Smooth muscle cell of bladder (primary cell): ENCODE measurements at places on chromosomes 7 and 10. TPM values are rescaled to one million over a fixed set of nuclear protein-coding genes. Genes with fewer than 3 reads are reported as not detected.

Gene ECHDC3
- total RNA-seq, result 1.6 and 4.4 TPM in 2 replicates

Gene TMEM273
- under 0.01 TPM in 1 of 2 replicates, not detected in the other for total RNA-seq

Gene TMEM236
- total RNA-seq, result under 0.01 TPM in 2 replicates

Gene RADIL
- 0.46 and 0.57 TPM in 2 replicates for total RNA-seq

Gene OPN1SW
- not detected in 2 replicates for total RNA-seq

Gene PRLHR
- total RNA-seq, result not detected in 2 replicates

Gene CALML3
- total RNA-seq, result under 0.01 TPM in 1 of 2 replicates, not detected in the other

Gene AVL9
- 27.8 and 28.7 TPM in 2 replicates for total RNA-seq

Gene POR
- total RNA-seq, result 88.9 and 117 TPM in 2 replicates

Gene EPO
- not detected in 2 replicates for total RNA-seq

Gene FOXI2
- total RNA-seq, result not detected in 2 replicates

Gene FAM180A
- 2.3 and 5.5 TPM in 2 replicates for total RNA-seq

Gene PDK4
- 13.1 and 16.2 TPM in 2 replicates for total RNA-seq

Gene CYP3A4
- total RNA-seq, result not detected in 2 replicates

Gene COBL
- total RNA-seq, result 0.09 and 0.28 TPM in 2 replicates

Gene PNLIPRP1
- not detected in 2 replicates for total RNA-seq

Gene TRPV6
- not detected in 2 replicates for total RNA-seq

Gene MYOZ1
- 0.09 and 0.14 TPM in 2 replicates for total RNA-seq

Gene NKX2-3
- not detected in 2 replicates for total RNA-seq

Gene PRKCQ
- under 0.01 and 0.09 TPM in 2 replicates for total RNA-seq

Gene TMEM26
- 0.71 and 0.92 TPM in 2 replicates for total RNA-seq

Gene ACHE
- not detected in 2 replicates for total RNA-seq

Gene FAM25G
- not detected in 2 replicates for total RNA-seq

Gene AOC1
- 0.14 TPM in 1 of 2 replicates, not detected in the other for total RNA-seq

Gene NYAP1
- total RNA-seq, result 0.14 and 0.74 TPM in 2 replicates

Gene FAM25C
- total RNA-seq, result not detected in 2 replicates

Gene DMTF1
- 56.5 and 67.3 TPM in 2 replicates for total RNA-seq

Gene ARID5B
- total RNA-seq, result 72.1 and 84.9 TPM in 2 replicates

Gene ZNF365
- total RNA-seq, result 2.8 and 3.5 TPM in 2 replicates

Gene SEPHS1
- total RNA-seq, result 24.6 and 27.4 TPM in 2 replicates

Gene EBF3
- total RNA-seq, result 3.7 TPM in 2 replicates

Gene ADAM22
- 0.28 and 0.37 TPM in 2 replicates for total RNA-seq

Gene TRIM24
- total RNA-seq, result 3.4 and 3.8 TPM in 2 replicates

Gene SYNPO2L
- not detected in 2 replicates for total RNA-seq

Gene ZP3
- 2.1 and 3.5 TPM in 2 replicates for total RNA-seq

Gene SOSTDC1
- total RNA-seq, result not detected in 2 replicates

Gene CFAP46
- total RNA-seq, result 0.37 and 1.1 TPM in 2 replicates

Gene GLI3
- 4.1 and 5.1 TPM in 2 replicates for total RNA-seq

Gene AMZ1
- 0.28 TPM in 2 replicates for total RNA-seq

Gene AEBP1
- 15.5 and 53.1 TPM in 2 replicates for total RNA-seq

Gene UCMA
- not detected in 2 replicates for total RNA-seq

Gene LEP
- total RNA-seq, result 0.09 TPM in 1 of 2 replicates, not detected in the other

Gene HMX3
- not detected in 2 replicates for total RNA-seq

Gene DENND11
- total RNA-seq, result 6.0 and 9.4 TPM in 2 replicates

Gene MMP21
- under 0.01 and 0.09 TPM in 2 replicates for total RNA-seq

Gene CCL24
- 0.28 TPM in 1 of 2 replicates, not detected in the other for total RNA-seq

Gene SLC26A5
- not detected in 2 replicates for total RNA-seq

Gene SPDYE2B
- total RNA-seq, result not detected in 2 replicates

Gene PRKAR2B
- total RNA-seq, result 26.3 and 65.3 TPM in 2 replicates

Gene HOGA1
- total RNA-seq, result 0.28 and 1.1 TPM in 2 replicates

Gene PLEKHS1
- 0.09 TPM in 1 of 2 replicates, not detected in the other for total RNA-seq

Gene MRC1
- under 0.01 TPM in 2 replicates for total RNA-seq

Gene SLC39A12
- not detected in 2 replicates for total RNA-seq

Gene GALNT17
- under 0.01 TPM in 1 of 2 replicates, not detected in the other for total RNA-seq

Gene PIK3CG
- total RNA-seq, result 0.09 and 0.28 TPM in 2 replicates
